Uterus (tissue), 4 donors: ENCODE measurements at places on chromosomes 12 and 14. TPM values are rescaled to one million over a fixed set of nuclear protein-coding genes. Genes with fewer than 3 reads are reported as not detected.

RD3L gene
- not detected for total RNA-seq

AICDA gene
- total RNA-seq = not detected

DNA sequence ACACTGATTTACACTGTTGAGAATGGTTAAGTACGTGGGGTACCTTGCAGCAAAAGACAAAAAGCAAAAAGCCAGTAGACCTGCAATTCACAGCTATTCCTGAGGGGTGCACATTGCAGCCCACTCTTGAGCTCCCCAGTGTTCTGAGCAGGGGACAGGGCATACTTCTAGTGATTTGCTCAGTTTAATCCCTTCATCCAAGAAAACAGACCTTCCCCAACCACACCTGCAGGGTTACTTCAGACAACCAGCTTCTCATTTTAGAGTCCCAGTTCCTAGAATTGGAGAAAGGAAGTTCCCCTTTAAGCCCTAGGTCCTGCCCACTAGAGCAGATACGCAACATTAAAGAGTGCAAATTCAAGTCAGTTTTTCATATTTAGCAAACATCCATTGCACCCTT, 3.6 kb upstream of the WSB2 start:
- H3K4me1 ChIP-seq = no peaks in the 10 kb centered on the region
- no peak overlapping the region for H3K4me3 ChIP-seq
- H3K36me3 ChIP-seq = no peaks in the 10 kb centered on the region
- no peaks in the 10 kb centered on the region for H3K27me3 ChIP-seq
- no peak for DNase-seq

ITGB7 gene
- total RNA-seq = not detected

C12orf54 gene
- total RNA-seq = not detected

GRCh38 chr12:46484396-46485061, 112.0 kb upstream of the SLC38A2 start:
- DNase-seq = no peak
- no peak overlapping the region for H3K4me3 ChIP-seq
- peak overlapping the region; percentile 48 for H3K27ac ChIP-seq
- H3K4me1 ChIP-seq = no peaks in the 10 kb centered on the region
